ENCODE measurements at places on chromosomes 12 and 14.
A peak's percentile ranks its signal among the peaks of the same experiment; 100 is the strongest.

GRCh38 chr12:55742719-55743405, at the start of gene GDF11:
TSS of gene GDF11 (plus strand) at chr12:55743122. CDS start at chr12:55743317, 195 bp downstream.
- DNase-seq: peak; percentile 71

DNA sequence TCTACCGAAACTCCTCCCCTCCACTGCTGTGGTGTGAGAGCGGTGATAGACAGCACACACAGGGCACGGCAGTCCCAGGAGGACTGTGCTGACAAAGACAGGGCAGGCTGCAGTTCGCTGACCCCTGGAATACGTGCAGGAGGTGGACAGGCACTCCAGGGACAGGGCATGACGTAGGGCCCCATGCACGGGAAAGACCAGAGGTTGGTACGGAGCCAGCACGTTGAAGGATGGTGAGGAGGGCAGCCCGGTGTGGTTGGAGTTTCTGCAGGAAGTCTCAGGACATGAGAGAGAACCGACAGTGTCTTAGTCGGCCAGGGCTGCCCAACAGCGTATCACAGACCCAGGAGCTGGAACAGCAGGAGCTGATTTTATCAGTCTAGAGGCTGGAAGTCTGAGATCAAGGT, 254.2 kb upstream of the FKBP4 start:
- no peak for DNase-seq

GRCh38 chr12:121804417-121805111, 755 bp downstream of the SETD1B start:
- peak; percentile 62 for DNase-seq

- DNase-seq: no peak
These were observed 16.5 kb downstream of the ITPK1 start for GRCh38 chr14:93099196-93099595.

DNA sequence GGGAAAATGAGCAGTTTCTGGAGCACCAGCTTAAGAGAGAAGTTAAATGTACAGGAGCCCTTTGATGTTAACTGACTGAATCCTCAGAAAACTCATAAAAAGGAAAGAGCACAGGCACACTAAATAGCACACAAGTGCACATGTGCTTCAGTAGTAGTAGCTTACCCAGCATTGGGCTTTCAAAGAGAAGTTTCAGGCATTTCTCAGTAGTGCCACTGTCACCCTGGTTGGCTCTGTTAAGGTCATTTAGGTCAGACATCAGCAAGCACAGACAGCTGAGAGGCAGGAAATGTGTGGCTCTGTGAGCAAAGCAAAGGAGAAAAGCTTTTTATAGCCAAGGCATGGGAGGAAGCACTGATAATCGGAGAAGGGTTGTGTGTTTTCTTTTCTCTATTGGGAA, 96.3 kb upstream of the HIF1A start:
- no peak for DNase-seq

GRCh38 chr12:10285919-10286318, 21.8 kb upstream of the KLRD1 start:
- DNase-seq: no peak

DNA sequence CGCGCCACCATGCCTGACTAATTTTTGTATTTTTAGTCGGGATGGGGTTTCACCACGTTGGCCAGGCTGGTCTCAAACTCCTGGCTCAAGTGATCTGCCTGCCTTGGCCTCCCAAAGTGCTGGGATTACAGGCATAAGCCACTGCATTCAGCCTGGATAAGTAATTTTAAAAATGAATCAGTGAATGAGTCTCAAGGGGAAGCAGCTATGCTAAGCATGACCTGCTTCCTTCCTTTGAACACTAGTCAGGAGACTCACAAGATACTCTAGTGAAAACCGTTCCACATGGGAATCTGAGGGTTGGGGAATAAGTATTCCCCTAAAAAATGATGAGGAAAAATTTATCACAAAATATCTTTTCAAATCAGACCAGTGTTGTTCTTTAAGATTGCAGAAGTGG, 10.7 kb upstream of the FAM234B start:
- DNase-seq: no peak

- DNase-seq: no peak
These were observed at the start of gene PDE3A for GRCh38 chr12:20368114-20368650. TSS of gene PDE3A (plus strand) at chr12:20368537. CDS start at chr12:20369285, 748 bp downstream.

GRCh38 chr12:130137040-130138018, 24.9 kb upstream of the FZD10 start:
- DNase-seq: no peak

- DNase-seq: no peak
These were observed 48.0 kb upstream of the ARID2 start for GRCh38 chr12:45681465-45681864.

GRCh38 chr12:122086641-122087285, 8.2 kb downstream of the MLXIP start:
- no peak for DNase-seq

DNA sequence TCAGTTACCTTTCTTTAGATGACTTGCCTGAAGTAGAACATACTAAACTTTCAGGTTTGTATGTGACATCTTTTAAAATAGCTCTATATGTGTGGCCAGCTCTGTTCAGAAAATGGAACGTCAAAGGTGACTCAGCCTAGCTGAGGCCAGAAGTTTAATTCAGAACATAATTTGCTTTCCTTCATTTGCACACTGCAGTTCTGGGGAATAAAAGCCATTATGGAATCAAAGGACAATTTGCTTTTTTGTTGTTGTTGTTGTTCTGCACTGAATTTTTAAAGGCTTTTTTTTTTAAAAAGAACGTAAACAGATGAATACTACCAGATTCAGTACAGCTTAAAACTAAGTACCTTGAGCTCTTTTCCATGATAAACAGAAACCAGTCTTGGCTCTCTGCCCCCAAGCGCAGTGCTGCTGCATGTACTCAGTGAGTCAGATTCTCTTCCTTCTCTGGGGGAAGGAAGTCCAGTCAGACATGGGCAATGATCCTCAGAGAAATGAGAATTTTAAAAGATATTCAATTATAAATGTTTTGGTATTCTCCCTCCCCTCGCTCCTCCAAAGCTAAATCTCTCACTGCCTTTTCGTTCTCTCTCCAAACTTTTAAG, 644.2 kb downstream of the NOVA1 start:
- no peak for DNase-seq

DNA sequence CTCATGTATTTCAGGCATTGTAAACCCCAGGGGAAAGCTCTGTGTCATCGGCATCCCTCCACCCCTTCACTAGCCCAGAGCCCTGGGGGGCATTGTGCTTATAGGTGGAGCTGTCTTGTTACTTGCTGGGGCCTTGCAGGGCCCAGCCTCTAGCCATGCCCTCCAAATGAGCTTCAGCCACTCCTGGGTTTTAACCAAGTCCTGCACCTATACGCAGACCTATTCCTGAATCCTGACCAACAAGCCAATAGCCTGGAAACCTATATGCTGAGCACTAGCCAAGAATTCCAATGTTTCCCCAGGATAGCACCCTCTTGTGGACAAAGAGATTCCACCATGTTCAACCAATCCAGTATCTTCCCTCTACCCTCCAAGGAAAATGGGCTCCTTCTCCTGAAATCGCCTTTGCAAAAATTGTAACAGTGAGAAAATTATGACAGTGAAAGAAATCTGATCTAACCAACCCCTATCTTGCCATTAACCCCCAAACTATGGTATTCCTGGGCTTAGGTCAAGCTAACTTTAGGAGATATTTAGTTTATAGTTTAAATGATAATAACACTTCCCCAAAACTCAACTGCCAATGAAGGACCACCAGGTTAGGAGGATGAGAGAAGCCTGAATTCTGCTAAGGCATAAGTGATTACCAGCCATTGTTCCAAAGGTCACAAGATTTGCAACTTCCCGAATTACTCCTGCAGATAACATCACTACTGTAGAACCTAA, 55.5 kb downstream of the TTC7B start:
- DNase-seq: no peak

DNA sequence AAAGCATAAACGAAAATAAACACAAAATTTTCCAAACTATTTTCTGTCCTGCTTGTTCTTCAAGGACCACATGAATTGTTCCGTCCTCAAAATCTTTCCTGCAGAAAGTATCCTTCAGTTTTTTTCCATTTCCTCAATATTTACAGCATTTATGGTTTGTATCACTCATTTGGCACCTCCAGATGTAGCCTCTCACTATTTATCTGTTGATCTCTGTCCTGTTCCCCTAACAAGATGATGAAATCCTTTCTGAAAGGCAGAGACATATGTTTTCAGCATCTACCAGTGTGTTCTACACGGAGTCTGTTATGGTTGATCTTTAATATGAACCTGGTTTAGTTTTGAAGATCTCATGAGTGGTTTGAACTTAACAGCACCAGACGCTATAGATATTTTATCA, 490.2 kb downstream of the NELL2 start:
- no peak for DNase-seq

- DNase-seq: no peak
These were observed 67.9 kb upstream of the FBRSL1 start for GRCh38 chr12:132422040-132422380.

DNA sequence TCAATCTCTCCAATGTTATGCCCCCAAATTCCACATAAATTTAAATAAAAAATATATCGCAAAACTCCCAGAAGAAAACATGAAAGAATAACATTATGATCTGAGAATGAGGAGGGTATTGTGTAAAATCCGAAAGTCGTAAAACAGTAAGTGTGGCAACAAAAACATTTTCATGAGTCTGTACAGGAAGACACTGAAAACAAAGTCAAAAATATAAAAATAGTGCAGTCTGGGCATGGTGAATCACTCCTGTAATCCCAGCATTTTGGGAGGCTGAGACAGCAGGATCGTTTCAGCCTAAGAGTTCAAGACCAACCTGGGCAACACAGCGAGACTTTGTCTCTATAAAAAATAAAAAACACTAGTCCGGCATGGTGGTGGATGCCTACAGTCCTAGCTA, 57.1 kb downstream of the SPTLC2 start:
- DNase-seq: no peak

GRCh38 chr12:65634626-65635331, 189.5 kb upstream of the HMGA2 start:
- no peak for DNase-seq

DNA sequence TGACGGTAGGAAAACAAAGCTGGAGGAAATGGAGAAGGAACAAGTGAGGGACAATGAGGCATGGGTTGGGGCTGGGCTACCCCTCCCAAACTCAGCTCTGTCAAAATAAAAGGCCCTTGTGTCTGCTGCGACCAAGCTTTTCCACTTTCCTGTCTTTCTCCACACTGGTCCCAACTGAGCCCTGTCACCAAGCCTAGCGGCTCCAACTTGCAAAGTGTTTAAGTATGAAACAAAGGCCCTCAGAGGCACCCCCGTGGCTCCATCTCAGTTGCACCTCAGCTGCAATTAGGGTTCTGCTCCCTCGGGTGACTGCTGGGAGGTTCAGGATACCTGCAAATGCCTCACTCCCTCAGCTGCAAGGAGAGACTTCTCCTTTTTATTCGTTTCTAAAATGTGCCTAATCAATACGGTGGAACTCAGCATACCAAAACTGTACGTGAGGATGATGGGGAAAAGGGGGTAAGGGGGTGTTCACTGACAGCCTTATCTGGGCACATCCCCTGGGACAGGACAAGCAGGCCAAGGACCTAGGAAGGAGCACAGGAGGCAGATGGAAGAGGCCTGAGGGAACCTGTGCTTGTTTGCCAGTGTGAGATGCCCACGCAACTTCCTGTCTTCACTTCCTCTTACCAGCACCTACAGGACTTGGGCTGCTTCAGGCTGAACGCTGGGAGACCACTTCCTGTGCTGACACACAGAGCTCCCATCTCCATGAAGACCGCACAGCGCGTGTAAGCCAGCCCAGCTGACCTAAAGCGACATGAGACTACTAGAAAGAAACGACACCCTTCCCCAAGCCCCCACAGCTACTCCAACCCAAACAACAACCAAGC, 8.9 kb downstream of the VAMP1 start:
- peak; percentile 96 for DNase-seq

GRCh38 chr14:90017371-90017770, 44.4 kb upstream of the KCNK13 start:
- DNase-seq: no peak

DNA sequence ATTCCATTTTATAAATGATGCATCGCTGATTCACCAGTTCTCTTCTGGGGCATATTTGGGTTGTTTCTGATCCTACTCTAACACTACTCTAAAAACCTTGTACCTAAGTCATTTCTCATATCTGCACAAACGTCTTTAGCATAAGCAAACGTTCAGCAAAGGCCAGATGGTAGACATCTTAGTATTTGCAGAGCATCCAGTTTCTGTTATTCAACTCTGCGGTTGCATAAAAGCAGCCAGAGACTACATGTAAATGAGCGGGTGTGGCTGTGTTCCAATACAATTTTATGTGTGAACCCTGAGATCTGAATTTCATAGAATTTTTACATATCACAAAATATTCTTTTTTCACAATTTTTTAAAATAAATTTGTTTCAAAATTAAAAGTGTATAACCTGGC, 22.8 kb upstream of the MMP17 start:
- no peak for DNase-seq

DNA sequence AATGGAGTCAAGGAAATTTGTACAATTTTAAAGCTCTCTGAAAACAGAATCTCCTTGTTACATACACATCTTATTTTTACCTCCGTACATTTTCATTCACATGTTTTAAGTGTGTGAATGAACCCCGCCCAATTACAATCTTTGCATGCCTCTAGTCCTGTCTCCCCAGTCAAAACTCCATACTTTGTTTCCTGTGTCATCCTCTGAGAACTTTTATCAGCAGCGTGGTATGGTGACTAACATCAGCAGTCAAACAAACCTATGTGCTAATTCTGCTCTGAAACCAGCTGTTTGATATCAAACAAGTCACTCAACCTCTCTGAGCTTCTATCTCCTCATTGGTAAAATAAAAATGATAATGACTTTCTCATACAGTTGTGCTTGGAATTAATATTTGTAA, 15.8 kb upstream of the ERGIC2 start:
- DNase-seq: no peak

- DNase-seq: no peak
These were observed 598.8 kb downstream of the SLC16A7 start for GRCh38 chr12:60194678-60195077.

DNA sequence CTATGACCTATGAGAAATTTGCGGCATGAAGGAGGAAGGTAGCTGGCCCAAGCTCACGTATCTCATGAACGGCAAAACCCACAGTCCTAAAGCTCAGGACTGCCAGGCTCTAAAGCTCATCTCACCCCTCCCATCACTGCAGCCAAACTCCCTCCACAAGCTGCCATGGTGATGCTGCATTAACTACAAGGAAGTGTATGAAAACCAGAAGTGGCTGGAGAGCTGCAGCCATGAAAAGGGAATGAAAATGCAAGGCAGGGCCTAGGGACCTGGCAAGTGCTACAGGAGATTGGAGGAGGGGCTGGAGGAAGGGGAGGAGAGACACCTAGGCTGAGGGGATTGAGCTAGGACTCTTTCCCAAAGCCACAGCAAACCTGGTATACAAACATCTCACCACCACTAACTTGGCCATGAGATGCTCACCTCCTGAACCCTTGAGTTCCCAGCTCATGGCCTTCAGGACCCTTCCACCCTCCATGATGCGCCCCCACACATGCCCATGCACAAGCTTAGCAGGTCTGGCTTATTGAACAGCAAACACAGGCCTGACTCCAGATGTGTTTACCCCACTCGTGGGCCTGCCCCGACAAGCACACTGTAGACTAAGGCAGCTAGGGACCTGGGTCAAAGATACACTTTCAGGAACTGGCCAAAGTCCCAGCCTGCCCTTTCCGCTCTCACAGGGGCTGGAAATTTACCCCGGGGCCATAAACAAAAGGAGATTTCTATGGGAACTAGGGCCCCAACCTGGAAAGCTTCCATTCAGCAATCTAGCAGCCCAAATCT, 42.0 kb downstream of the LTBP2 start:
- DNase-seq: no peak

- DNase-seq: peak; percentile 66
These were observed 29.0 kb downstream of the CHGA start for GRCh38 chr14:92951912-92952471.

GRCh38 chr12:67582238-67582834, 66.2 kb upstream of the DYRK2 start:
- no peak for DNase-seq

- no peak for DNase-seq
These were observed 201.9 kb downstream of the PHETA1 start for GRCh38 chr12:111166779-111167540.
